ENCODE measurements at places on chromosomes 16 and 17. TPM values are rescaled to one million over a fixed set of nuclear protein-coding genes. Genes with fewer than 3 reads are reported as not detected.

GRCh38 chr17:76000016-76000754, 470 bp upstream of the CDK3 start:
- peak overlapping the region; percentile 3 for H3K27ac ChIP-seq
- H3K27me3 ChIP-seq = no peaks in the 10 kb centered on the region
- peak; percentile 39 for DNase-seq
- peaks cover 16% of the 10 kb centered on the region for H3K4me1 ChIP-seq

DNA sequence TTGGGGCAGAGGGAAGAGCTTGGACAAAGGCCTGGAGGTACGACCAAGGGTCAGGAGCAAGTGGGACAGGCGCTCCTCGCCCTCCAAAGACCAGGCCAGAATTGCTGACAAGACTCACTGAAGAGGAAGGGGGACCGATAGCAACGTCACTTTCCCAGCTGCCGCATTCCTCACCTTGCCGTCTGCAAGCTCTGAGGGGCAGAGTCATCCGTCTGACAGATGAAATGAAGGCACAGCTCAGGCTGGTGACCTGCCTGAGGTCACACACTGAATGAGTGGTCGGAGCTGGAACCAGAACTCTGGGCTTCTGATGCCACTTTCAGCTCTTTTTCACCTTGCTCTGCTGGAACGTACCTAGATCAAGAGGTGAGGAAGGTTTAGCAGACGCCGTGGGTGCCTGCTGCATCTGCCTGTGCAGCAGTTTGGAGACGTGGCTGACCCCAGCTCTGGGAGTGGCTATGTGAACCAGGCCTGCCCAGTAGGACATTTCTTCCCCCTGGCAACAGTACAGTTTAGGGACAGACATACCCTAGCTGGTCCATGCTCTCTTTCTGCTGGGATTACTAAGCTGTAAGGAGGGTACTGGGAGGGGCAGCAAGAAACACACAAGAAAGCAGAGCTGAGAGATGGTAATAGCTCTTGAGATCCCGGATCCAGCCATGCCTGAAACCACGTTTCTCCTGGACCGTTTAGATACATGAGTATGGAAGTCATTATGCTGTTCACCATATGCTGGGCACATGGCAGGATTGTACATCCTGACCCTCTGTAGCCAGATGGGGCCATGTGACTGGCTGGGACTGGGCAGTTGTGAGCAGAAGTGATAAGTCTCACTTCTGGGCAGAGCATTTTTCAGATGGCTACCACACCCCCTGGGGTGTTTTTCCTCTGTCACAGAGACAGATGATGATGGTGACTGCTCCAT, 50.9 kb downstream of the IL21R start:
- H3K27ac ChIP-seq = peak overlapping the region; percentile 90
- no peak for DNase-seq
- peaks cover 48% of the 10 kb centered on the region for H3K4me1 ChIP-seq
- H3K27me3 ChIP-seq = no peaks in the 10 kb centered on the region
- peaks cover 3% of the 10 kb centered on the region for H3K36me3 ChIP-seq
- no peak overlapping the region for H3K4me3 ChIP-seq

GRCh38 chr17:37089956-37090355, 141.2 kb downstream of the AATF start:
- peaks cover 35% of the 10 kb centered on the region for H3K4me1 ChIP-seq
- H3K4me3 ChIP-seq = peak overlapping the region; percentile 81
- H3K36me3 ChIP-seq = no peaks in the 10 kb centered on the region
- DNase-seq = no peak

- DNase-seq = no peak
- no peak overlapping the region for H3K4me3 ChIP-seq
- H3K4me1 ChIP-seq = peaks cover 9% of the 10 kb centered on the region
- H3K27ac ChIP-seq = peak overlapping the region; percentile 41
- H3K27me3 ChIP-seq = no peaks in the 10 kb centered on the region
- H3K36me3 ChIP-seq = peaks cover 9% of the 10 kb centered on the region
These were observed 47.4 kb upstream of the ATF7IP2 start for GRCh38 chr16:10338426-10338825.

DNA sequence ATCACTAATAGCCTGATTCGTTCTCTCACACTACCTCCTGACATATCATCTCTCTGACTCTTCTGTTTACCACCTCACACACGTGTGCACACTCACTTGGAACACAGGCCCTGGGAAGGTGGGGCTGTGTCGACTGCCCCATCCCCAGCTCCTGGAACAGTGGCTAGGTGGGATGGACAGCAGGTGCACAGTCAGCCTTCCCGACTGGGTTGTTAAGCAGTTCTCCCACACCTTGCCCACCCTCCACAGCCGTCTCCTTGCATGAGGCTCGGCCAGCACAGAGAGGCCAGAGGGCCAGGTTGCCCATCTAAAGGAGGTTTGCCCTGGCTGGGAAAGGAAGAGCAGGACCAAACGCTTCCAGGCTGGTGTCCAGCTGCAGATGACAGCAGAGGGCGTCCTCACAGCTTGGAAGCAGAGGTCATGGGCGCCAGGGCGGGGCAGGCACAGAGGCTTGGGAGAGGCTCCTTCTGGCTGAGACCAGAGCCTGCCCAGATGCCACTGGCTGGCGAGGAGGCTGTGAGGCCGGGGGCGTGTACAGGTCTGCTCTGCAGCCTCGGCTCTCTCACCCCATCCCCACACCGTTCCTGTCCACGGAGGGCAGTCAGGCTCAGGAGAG, 92.8 kb downstream of the AMFR start:
- H3K27ac ChIP-seq = peak overlapping the region; percentile 65
- DNase-seq = no peak
- no peaks in the 10 kb centered on the region for H3K27me3 ChIP-seq
- peaks cover 3% of the 10 kb centered on the region for H3K36me3 ChIP-seq
- H3K4me1 ChIP-seq = peaks cover 3% of the 10 kb centered on the region
- H3K4me3 ChIP-seq = no peak overlapping the region

DNA sequence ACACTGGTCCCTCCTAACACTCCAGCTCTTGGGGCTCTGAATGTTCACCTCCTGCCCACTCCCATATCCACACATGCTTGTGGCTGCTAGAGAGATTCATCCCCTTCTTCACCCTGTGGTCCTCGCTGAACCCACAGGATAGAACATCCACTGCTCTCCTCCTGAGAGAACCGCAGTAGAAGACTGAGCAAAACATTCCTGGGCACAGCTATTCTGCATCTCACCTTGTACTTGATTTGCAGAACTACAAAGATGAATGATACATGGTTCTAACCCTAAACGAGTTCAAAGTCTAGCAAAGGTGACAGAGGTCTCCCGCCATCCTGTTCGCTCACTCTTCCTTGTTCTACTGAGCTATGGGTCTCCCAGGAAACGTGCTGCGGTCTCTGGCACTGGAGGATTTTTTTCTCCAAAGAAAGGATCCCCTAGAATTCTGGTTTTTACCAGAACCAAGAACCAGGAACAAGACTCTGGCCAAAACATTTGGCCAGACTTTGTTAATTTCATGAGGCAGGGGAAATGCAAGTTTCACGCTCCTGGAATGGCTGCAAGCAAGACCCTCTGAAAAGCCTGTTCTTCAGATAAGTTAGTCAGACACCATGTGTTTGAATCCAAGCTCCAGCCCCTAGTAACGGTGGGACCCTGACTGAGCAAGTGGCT, 39.5 kb downstream of the TMEM114 start:
- H3K27ac ChIP-seq = no peak overlapping the region
- H3K4me1 ChIP-seq = peaks cover 4% of the 10 kb centered on the region
- H3K36me3 ChIP-seq = no peaks in the 10 kb centered on the region
- DNase-seq = no peak

DNA sequence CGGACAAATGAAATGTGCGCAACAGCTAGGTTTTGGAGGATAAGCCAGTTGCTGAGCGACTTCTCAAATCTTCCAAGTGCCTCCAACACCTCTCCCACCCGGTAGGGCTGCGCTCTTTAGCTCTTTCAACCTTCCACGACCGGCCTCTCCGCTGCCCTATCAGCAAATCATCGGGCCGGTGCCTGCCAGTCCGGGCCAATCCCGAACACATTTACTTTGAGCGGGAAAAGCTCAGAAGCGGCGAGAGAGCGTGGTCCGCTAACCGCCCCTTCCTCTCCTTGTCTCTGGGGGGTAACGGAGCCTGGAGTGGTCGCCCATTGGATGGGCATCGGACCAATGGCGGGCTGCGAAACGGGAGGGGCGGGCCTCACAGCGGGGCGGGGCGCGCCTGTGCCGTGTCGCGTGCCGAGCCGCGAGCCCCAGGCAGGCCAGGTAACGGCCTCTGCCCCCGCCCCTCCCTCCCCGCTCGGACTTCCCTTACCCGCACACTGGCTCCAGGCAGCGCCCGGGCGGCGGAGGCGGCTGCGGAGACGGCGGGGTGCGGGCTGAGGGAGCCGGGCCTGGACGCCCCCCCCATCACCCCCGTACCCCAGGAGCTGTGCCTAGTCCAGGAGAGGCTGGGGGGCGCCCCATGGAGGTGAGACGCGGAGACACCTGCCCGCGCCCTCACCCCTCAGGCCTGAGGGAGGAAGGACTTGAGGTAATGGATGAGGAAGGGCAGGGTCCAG, at the start of gene MEIOC:
TSS of gene MEIOC (plus strand) at position 486 of the 728 bp plus-strand sequence. CDS start at position 632, 146 bp downstream.
- peak within 1 kb of the TSS; percentile 83 for H3K4me3 ChIP-seq
- peaks cover 29% of the 10 kb centered on the region for H3K27me3 ChIP-seq
- H3K27ac ChIP-seq = no peak within 1 kb of the TSS
- H3K36me3 ChIP-seq = peaks cover 3% of the 10 kb centered on the region

DNA sequence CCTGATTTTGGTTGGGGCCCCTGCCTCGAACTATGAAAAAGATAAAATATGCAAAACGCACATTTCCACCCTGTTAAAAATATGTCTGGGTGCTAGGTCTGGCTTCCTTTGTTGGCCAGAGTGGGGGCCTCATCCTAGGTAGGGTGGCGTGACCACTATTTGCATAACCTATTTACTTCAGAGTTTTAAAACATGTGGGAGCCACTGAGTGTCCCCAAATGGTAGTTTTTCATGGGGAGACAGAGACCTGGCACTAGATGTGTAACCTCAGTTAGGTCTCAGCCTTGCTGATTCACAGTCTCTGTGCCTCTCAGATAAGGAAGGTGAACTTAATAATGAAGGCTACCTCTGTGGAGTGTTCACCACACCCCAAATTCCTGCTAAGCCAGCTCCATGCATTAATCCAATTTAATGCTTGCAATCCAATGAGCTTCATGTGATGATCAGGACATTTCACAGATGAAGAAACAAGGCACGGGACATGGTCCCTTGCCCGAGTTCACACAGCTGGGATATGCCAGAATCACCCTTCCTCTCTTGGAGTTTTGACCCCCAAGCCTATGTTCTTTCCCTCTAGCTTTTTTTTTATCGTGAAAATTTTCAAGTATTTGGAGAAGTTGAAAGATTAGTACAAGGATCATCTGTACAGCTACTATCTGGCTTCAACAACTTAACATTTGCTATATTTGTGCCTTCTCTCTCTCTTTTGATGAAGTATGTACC, 103.4 kb downstream of the IRF8 start:
- DNase-seq = no peak
- H3K27me3 ChIP-seq = no peaks in the 10 kb centered on the region
- peaks cover 6% of the 10 kb centered on the region for H3K36me3 ChIP-seq
- H3K27ac ChIP-seq = no peak overlapping the region
- H3K4me3 ChIP-seq = no peak overlapping the region

DNA sequence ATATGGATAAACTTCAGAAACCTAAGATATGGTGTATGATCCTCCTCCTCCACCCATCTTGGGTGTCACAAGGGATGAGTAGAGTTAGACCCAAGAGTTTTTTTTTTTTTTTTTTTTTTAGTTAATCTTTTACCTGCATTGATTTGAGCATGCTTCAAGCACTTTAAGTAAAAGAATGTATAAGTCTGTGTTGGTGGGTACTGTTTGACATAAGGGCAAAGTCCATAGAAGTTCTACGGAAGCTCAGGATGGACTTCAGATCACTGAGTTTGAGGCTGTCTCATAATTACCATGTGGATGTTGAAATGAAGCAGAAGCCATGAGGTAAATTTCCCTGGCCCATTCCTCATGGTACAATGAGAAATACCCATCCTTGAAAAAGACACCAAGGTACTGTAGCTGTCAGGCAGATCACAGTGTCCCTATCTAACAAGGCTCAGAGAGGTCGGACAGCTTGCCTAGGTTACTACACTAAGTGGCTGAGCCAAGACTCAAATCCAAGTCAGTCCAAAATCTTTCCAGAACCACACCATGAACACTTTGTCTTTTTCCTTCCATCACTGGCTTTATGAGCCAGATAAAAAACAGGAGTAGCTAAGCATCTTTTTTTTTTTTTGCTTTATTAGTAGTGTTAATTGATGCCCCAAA, 962.8 kb downstream of the CDH11 start:
- no peak overlapping the region for H3K4me3 ChIP-seq
- DNase-seq = no peak
- no peaks in the 10 kb centered on the region for H3K4me1 ChIP-seq
- no peaks in the 10 kb centered on the region for H3K36me3 ChIP-seq
- no peak overlapping the region for H3K27ac ChIP-seq

DNA sequence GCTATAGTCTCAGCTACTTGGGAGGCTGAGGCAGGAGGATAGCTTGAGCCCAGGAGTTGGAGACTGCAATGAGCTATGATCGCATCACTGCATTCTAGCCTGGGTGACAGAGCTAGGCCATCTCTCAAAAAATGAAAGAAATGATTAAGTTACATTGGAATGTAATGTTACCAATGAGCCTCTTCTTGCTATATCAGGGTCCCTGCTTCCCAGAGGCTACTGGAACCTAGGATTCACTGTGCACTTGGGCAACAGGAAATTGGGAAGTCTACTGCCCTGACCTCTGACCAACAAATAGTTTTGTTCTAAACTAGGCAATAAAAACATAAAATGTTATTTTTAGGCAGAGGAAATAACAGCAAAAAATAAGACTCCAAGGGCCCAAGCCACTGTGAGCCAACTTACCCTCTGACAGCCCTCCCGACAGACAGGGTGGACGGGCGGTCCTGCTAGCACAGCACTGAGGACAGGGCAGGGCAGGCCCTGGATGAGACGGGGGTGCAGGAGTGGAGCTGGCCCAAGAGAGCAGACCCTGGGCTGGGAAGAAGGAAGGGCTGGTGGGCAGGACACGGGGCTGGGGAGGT, 27.5 kb downstream of the NSMCE1 start:
- peaks cover 3% of the 10 kb centered on the region for H3K36me3 ChIP-seq
- no peak for DNase-seq
- H3K4me3 ChIP-seq = no peak overlapping the region

DNA sequence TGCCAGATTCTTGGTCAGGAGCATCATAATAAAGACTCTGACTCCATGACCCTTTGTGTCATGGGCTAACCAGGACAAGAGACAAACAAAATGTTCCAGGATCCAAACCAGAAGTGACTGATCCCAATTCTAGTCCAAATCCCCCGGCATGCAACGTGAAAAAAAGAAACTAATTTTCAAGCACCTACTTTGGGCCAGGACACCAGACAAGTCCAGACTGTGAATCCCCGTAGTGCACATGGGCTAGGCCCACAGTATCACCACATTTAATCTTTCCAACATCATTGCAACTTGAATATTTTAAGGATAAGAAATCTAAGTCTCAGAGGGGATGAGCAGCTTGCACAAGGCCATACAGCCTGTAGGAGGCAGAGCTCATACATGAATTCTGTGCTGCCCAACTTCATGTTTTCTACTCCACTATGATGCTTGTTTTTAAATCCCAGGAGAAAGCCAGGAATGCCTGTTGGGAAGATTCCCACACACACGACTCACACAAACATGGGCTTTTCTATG, 365.7 kb downstream of the NPIPA8 start:
- H3K27me3 ChIP-seq = peaks cover 45% of the 10 kb centered on the region
- H3K4me1 ChIP-seq = no peaks in the 10 kb centered on the region
- no peak overlapping the region for H3K27ac ChIP-seq
- no peaks in the 10 kb centered on the region for H3K36me3 ChIP-seq
- DNase-seq = no peak

Gene SLC6A2
- total RNA-seq = not detected

Gene MYH13
- not detected for total RNA-seq

Gene CACNG3
- not detected for total RNA-seq

Gene CCR7
- total RNA-seq = 182 TPM

Gene TPSB2
- not detected for total RNA-seq

Gene C16orf92
- not detected for total RNA-seq

Gene HBM
- not detected for total RNA-seq

Gene GNGT2
- total RNA-seq = 4.4 TPM

Gene PRDM7
- not detected for total RNA-seq
